ENCODE measurements at places on chromosomes 4 and X.

DNA sequence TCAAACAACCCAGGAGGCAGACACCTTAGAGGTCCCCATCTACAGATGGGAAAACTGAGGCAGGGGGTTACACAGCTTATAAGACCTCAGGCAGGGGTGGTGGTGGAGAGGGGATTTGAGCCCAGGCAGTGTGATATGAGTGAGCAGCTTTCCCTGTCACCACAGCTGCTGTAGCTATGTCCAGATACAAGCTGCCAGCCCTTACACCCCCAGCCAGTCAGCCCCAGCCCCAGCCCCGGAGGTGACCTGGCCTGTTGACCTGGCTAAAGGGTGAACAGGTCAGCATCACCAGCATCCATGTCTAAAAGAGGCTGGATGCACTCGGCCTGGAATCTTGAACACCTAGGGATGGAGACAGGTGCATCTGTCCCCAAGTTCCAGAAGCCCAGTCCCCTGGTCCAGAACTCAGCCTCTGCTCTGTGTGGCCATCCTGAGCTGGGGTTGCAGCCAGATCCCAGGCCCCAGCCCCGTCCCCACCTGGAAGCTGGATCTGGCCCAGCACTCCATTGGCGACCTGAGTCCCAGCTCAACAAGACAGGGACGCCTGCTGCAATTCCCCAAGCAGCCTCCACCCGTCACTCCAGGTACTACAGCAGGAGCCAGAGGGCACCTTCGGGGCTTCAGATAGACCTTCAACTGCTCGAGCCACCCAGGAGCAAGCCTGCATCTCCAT, 89.5 kb downstream of the JAKMIP1 start:
- DNase-seq = no peak

DNA sequence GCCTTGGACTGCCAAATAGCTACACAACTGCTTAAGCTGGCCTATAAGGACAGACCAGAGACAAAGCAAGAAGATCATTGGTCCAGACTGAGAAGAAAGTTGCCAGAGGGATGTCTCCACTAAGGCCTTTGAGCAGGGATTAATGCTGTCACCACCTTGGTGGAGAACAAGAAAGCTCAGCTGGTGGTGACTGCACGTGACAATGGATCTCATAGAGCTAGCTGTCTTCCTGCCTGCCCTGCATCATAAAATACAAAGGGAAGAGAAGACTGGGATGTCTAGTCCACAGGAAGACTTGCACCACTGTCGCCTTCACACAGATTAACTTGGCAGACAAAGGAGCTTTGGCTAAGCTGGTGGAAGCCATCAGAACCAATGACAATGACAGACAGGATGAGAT, 40.5 kb upstream of the FAM120C start:
- no peak for DNase-seq

DNA sequence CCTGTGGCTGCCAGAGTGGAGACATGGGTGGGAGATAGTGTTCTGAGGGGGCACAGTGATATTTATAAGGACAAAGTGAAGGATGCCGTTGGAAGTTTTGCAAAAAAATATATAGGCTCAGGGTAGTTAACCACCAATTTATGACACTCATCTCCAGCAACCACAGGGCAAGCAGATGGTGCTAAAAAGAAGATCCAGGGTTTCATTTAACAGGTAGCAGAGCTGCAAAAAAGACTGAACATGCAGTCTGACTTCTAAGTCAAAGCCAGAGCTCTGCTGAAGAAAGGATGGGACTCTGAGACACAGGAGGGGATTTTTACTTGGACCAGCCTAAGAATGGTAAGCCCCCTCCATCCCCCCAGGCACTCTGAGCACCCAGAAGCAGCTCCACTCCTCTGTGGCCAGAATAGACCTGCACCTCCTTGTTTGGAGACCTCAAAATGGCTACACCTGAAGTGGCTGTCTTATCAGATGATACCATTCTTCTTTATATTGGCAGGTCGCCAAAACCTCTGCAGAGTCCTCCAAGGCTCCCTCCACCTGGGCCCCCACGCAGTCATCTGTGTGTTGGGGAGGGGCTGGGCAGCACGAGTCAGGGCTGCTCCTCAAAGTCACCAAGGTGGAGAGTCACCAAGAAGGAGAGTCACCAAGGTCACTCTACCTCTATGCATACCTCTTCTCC, 161.4 kb upstream of the FAM9B start:
- no peak for DNase-seq

DNA sequence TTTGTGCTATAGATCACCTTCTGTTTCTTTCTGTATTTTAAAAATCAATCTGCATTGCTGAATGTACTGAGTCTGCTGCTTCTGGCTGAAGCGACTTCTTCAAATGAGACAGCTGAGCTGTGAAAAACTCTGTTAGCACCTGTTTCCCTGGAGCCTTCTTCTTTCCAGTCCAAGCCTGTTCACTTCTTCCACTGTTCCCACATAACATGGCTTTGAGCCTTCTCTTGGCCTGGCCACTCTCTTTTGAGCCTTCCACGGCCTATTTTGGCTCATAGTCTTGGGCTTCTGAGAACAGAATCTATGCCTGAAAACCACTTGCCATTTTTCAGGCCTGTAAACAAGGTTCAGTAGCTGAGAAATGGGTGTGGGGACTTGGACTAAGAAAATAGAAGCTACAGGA, 132.9 kb upstream of the IGFBP7 start:
- DNase-seq = no peak

GRCh38 chrX:10749113-10749512, 128.7 kb upstream of the MID1 start:
- DNase-seq = peak; percentile 75

DNA sequence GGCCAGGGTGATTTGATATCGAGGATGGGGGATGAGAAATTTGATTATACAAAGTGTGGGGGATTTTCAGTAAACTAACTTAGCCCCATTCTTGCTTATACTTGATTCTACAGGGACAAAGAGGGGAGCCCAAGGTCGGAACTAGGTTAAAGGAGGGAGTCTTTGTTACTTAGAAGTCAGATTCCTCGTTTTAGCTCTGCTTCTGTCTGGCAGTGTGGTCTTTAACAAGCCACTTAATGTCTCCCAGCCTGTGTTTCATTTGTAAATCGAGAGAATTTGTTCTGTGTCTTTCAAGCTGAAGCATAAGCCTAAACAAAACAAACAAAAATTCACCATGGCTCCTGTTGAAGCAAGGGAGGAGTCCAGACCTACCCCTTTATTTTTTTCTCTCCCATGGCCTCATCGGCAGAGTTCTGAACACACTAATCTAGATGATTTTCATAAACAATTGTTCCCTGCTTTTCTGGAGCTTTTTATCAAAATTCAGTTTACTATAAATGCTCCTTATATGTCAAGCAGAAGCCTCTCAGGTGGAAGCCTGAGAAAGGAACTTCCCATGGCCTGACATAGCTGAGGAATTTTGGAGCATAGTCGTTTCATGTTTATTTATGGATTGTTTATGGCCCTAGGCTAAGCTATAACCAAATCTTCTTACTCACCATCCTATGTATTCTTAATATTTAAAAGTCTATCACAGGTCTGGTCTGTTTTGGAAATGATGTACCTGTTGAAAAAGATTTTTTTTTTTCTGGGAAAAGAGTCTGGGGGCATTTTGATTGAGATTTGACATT, 62.6 kb upstream of the SYTL5 start:
- DNase-seq = no peak

- no peak for DNase-seq
Measured at GRCh38 chr4:85870298-85871083, 395.5 kb downstream of the ARHGAP24 start.

DNA sequence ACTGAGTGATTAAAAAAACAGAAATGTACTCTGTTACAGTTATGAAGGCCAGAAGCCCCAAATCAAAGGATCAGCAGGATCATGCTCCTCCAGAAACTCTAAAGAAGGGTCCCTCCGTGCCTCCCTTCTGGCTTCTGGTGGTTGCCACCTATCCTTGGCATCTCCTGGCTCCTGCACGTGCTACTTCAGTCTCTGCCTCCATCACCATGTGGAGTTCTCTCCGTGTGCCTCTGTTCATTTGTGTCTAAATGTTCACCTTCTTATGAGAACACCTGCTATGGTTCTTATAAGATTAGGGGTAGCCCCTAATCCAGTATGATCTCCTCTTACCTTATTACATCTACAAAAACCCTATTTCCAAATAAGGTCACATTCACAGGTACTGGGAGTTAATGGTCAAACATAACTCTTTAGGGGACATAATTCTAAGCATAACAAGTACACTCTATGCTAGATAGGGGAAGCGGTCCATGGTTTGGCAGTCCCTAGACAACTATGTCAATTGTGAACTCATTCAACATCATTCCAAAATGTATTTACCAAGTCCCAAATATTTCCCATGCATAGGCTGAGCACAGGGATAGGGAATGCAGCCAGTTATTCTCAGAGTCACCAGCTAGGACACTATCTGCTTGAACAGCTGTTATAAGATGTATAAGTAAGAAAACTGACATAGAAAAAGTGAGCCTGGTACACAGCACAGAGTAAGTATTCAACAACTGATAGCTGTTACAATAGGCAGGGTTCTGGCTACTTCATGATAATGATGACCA, 295.5 kb upstream of the BOD1L1 start:
- no peak for DNase-seq

GRCh38 chrX:95903490-95903889, 781.2 kb upstream of the DIAPH2 start:
- DNase-seq = no peak

DNA sequence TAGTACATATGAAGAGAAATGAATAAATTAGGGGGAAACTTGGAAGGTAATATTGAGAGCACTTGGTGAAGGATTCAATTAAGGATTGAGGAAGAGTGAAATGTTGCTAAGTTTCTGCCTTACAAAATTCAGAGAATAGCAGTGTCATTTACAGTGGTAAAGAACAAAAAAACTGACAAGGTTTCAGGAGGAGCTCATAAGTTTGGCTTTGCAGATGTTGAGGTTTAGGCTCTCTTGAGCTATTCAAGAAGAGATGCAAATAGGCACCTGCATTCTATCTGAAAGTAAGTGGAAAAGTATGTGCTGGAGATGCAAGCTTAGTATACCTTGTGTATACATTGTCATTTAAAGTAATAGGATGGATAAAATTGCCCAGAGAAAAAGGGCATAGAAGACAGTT, 22.3 kb upstream of the EMCN start:
- DNase-seq = no peak

DNA sequence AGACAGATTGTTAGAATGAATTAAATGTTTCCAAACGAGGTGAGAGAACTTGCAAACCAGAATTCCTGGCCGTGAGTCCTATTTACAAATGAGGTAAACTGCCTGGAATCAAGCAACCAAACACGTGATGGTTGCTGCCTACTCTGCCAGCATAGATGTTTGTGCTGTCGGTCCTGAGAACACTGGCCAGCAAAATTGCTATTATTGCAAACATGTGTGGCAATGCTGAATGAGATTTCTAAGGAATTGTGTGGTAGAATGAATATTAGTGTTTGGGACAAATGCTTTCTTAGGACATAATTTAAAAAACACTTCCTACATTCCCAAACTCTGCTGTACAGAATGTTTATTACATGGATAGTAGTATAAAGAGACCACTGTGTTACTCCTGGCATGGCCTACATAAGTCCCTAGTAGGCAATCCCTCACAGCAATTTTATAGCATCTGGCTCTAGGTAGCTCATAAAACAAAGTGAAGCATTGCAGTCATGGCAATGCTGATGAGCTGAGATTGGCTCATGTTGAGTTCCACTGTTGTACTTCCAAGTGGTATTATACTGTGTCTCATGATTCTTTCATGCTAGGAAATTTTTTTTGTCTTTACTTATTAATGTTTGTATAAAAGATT, 605.2 kb upstream of the EPHA5 start:
- DNase-seq = no peak

GRCh38 chr4:187065396-187065795, 341.7 kb upstream of the FAT1 start:
- DNase-seq = no peak

- DNase-seq = no peak
Measured at GRCh38 chr4:8437281-8437680, 3.2 kb downstream of the ACOX3 start.

DNA sequence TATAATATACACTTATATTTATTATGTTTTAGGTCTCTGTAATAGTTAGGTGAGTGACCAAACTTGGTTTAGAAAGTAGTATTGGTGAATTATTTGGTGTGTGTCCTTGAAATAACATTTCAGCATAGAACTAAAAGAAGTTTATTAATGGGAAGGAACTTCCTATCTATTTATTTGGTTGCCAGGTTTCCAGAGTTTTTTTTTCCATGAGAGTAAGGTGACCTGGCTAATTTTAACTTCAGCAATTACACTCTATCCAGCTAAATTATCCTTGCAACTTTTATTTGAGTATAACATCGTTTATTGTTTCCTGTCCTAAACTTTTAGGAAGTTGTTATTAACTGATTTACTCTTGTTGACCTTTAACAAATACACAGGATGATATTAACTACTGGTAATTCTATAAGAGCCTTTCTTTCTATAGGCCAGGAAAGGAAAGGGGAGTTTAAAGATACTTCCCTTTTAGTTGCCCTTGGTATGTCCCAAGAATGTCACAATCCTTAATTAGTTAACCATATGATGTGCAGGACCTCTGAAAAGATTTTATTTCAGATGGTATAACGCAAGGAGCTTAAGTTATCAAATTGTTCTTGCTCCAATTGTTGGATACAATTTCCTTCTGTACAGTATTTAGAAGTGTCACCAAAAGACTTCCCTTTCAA, 18.9 kb downstream of the PRDM8 start:
- DNase-seq = no peak

DNA sequence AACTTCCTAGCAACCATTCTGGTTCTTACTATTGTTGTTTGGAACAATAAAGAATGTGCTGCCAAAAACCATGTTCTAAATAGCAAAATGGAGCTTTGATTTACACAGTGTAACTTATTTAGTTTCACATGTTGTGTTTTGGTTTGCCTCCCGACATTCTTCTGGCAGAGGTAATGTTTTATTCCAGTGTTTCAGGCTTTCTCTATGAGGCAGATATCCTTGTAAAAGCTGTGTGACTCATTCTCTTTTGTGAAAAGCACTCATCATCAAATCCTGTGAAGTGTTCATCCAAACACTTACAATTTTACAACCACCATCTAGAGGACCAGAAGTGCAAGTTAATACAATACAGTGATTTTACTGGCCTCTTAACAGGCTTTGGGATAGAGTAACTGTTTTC, 219.0 kb upstream of the GIMD1 start:
- peak; percentile 77 for DNase-seq

- DNase-seq = peak; percentile 32
Measured at GRCh38 chr4:123398853-123399626, 2.4 kb downstream of the SPRY1 start.

DNA sequence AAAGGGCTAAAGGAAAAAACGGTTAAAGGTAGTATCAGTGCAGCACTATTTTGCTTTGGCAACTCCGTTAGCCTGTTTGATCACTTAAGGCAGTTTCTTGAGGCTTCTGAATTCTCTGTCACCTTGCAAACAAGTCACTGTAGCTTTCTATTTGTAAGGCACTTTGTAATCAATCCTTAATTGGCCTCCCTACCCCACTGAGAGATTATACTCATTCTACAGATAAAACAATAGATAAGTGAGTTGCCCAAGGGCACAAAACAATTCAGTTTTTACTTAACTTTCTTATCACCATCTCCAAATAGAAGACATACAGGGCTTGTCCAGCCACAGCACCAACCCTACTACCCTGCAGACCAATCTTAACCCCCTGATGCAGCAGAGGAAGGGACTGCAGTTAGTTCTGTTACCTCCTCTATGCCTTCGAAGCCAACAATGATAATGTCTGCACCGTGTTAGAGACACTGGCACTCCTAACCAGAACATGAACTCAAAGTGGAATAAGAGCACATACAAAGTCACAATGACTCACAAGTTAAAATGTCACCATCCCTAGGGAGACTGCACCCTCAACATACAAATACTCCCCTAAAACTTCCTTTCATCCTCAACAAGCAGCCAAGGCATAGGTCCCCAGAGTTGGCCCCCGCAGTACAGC, 1.7 kb downstream of the TMEM185A start:
- no peak for DNase-seq

GRCh38 chr4:70901984-70902576, at the start of gene MOB1B:
MOB1B (plus strand) TSS chr4:70902369; CDS start chr4:70902537, 168 bp downstream.
- peak; percentile 83 for DNase-seq
